ENCODE measurements at places on chromosomes 6 and 20.

GRCh38 chr6:16524380-16524707, 236.9 kb downstream of the ATXN1 start:
- no peak for DNase-seq

DNA sequence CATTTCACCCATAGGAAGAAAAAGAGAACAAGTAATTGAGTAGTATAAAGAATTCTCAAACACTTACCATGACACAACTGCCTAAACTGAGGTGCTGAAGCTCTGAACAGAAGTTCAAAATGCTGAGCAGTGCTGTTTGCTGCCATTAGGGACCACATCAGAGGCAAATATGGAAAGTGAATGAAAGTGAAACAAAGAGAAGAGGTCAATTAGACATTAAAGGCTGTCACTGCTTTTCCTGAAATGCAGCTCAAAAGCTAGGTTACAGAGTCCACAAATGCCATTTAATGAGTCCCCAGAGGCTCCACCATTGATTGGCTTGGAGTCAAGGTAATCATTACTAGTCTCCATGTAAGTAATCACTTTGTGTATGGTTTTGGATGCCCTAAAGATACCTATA, 46.1 kb downstream of the POU3F2 start:
- DNase-seq = no peak

DNA sequence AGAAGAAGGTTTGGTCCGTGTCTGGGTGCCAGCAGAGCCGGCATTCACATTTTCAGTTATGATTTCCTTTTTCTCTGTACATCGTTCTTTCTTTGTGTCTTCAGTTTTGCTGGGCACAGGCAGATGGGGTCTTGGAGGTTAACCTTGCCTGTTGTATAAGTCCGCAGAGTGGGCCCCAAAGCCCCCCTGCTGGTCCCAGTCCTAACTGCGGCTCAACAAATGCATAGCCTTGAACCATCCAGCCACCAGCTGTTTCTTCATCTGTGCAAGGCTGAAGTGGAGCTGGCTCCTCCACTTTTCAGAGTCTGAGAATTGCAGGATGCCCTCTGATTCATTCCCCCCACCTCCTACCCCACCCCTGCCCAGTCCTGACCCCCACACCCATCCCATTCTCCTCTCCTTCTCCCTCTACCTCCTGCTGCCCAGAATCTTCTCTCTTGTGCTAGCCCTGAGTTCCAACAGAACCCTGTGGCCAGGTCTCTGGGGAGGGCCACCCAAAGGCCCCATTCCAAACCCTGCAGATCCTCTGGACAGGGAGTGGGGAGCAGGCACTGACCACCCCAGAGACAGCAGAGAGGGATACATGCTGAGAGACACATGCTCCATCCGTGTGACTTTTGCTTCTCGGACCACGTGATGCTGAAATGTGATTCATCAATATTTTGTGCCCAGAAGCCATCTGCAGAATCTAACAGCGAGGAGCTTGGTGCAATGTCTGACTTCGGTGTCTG, 386.5 kb upstream of the SULF2 start:
- no peak for DNase-seq

DNA sequence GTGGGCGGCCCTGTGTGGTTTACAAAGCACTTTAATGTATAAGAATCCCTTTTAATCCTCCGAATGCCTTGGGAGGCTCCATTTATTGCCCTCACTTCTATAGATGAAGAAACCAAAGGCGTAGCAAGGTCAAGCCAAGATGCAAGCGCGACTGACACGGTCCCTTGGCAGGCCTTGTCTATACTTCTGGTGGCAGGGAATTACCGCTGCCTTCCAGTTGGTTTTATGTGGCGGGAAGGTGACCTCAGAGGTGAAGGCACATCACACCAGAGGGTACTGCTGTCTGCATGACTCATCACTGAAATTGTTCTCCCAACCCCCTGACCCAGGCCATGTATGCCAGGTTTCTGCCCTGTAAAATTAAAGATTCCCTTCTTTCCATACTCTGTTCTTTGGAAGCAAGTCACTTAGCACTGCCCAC, 36.1 kb upstream of the NAA20 start:
- no peak for DNase-seq

DNA sequence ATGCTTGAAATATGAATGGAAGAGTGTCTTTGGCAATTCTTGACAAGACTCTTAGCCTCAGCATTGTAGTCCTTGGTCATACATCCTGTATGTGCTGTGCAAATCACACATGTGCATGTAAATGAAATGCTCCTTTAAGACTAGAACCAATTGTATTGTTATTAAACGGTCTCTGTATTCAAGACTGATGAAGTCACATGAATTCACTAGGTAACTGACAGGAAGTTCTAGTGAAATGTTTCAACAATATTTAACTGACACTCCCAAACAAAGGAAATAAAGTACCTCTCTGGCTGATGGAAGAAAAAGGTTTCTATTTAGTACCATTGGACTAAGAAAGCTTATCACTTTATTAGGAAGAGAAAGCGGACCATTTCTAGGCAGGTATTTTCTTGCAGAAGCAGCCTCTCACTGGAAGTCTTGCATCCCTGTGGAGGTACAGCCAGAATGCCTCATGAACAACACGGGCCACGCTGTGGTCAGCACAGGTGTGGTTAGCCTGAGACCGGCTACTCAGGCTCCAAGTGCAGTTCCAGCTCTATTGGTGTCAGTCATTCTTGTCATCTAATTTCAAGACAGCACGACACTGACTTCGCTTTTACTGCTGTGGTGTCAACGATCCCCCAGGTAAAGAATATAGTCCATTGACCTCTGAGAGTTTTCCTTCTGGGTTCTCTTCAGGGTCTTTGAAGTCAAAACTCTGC, 17.3 kb downstream of the PPP1R3G start:
- no peak for DNase-seq

DNA sequence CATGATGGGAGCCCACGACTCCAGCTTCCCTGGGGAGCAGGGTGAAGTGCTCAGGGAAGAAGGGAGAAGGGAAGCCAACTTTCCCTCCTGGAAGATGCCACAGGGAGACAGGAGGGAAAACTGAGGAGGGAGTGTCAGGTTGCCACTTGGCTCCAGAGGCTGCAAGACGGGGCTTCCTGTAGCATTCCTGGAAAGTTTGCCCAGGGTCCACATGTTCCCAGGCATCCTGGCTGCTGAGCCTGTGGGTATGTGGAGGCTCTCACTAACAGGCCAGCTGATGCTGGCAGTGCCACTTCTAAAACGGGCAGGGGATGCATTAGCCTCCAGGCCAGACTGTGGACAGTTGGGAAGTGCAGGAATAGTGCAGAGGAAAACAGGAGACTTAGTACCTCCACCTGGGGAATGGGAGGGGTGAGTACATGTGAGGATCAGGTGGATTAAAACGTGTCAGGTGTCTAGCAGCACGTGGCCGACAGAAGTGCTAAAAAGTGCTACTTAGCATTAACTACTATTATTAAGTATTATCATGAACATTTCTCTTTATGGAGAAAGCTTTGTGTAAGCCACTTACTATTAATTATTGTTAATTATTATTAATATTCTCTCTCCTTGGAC, 33.2 kb downstream of the BANF2 start:
- no peak for DNase-seq

GRCh38 chr6:126380072-126380583, 40.2 kb downstream of the CENPW start:
- DNase-seq = no peak

- DNase-seq = no peak
Measured at GRCh38 chr20:18750735-18751134, 62.8 kb upstream of the SCP2D1 start.

DNA sequence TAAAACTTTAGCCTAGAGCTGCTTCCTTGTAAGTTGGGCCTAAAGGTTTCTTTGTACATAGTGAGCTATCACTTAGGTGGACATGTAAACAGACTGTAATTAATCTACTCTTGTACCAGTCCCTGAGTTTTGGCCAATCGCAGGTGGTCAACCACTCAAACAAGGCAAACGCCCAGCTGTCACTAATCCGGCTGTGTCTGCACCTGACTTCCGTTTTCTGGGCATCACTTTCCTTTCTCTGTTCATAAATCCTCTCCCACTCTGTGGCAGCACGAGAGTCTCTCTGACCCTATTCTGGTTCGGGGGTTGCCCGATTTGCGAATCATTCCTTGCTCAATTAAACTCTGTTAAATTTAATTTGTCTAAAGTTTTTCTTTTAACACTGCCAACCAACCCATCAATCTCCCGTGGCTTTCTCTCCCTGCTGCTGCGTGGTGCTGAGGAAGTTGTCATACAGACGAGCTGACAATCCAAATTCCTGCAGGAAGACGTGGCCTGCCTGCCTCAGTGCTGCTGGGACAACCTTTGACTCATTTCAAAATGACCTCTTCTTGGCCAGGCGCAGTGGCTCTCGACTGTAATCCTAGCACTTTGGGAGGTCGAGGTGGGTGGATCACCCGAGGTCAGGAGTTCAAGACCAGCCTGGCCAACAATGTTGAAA, 206.3 kb downstream of the QKI start:
- DNase-seq = no peak

DNA sequence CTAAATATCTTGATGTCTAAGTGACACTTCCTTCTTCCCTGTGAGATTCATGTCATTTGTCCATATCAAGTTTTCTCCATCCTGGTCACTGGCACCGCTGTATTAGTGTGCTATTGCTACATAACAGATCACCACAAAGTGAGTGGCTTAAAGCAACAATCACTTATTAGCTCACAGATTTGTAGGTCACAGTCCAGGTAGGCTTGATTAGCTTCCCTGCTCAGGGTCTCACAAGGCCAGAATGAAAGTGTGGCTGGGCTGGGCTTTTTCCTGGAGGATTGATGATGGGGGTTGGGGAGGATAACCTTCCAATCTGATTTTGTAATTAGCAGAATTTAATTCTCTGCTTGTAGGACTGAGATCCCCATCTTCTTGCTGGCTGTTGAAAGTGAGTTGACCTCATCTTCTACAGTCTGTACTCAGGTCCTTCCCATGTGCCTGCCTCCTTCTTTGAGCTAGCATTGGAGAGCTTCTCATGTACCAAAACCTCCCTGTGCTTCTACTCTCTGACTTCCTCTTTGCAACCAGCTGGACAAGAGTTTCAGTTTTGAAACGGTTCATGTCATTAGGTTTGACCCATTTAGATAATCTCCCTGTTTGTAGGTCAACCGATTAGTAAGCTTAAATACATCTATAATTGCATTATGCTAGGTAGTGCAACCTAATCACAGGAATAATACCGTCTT, 152.4 kb upstream of the MAN1A1 start:
- no peak for DNase-seq

DNA sequence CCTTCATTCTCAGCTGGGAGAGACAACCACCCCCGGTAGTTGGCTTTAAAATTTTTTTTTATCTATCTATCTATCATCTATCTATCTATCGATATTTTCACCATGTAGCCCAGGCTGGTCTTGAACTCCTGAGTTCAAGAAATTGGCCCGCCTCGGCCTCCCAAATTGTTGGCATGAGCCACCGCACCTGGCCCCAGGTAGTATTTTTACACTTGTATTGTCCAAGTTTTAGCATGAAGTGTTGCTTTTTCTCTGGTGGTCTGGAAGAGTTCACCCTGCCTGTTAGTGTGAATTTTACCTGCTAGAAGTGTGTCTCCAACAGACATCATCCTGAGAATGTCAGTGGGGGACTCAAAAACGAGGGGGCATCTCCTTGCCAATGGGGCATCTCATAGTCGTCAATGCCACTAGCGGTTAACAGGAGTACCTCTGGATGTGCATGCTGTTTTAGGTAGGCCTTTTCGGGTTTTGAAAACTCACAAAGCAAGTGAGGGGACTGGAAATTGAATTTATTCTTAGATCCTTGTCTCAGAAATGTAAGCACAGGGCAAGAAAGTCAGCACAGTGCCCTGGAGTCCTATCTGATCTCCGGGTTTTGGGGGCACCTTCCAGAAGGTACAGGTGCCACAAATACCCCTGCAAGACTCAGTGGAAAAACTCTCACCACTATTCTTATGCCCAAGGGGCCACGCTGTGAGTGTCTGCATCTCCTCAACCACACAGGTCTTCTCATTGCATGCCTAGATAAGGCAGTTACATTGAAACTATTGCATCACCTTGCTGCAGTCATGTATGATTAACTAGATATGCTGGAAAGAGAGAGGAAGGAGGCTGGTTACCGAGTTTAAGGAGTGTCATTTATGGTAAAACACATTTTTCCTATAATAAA, 37.1 kb downstream of the TNFAIP3 start:
- no peak for DNase-seq

DNA sequence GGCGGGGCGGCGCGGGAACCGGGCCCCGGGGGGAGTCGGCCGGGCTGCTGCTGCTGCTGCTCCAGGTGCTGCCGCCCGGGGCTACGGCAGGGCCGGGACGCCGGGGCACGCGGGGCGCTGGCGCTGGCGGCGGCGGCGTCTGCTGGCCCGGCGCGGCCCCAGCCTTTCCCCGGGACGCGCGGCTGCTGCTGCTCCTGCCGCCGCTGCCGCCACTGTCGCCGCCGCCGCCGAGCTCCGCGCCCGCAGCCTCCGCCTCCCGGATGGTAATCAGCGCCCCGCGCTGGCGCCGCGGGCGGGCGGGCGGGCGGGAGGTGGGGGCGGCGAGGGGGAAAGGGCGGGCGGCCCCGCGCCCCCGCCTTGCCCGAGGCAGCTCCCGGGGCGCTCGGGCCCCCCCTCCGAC, 306 bp downstream of the EBF4 start:
- DNase-seq = no peak

DNA sequence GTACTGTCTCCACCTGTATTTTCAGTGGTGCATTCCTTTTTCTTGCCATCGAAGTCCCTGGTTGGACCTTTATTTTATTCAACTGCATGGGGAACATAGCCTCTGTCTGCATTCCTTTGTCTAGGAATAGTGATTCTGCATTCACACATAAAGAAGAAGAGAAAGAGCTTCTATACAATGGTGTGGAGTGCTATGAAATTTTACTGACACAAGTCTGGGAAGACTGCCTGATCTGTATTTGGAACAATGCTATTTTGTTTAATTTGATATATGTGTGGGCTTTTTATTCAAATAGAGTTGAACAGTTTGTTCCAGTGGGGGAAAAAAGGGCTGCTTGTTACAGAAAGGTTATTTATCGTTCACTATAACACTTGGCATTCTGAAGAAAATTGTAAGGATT, 375.7 kb upstream of the POU3F2 start:
- no peak for DNase-seq

- DNase-seq = no peak
Measured at GRCh38 chr20:41560970-41561369, 57.2 kb downstream of the CHD6 start.

DNA sequence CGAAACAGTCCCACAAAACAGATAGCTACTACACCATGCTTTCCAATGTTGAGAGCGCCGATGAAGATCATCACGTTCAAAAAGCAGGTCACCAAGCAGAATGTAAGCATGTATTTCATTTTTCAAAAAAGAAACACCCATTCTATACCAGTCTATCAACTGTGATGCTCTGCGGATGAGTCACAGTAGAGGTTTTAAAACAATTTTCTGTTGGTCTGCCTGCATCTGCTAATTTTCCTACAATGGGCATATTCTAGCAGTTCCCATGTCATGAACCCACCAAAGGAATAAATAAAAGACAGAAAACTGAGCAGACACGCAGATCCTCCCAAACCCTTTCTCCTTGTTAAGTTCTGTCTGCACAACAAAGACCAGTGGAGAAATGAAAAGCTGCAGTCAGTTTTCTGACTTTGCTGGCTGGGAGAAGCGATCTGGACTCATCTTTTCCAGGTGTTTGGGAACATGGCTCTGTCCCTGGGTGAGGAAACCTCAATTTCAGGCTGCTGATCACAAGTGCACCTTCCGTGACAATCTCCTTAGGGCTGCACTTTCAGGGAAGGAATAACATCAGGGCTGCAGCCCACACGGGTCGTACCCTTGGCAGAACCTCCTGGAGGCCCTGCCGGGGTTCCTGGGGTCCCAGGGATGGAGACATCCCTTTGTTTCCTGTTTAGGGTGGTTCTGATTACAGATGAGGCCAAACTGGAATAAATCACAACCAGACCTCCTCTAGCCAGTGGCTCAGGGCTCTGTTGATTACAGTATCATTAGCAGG, 200.1 kb downstream of the BMP7 start:
- no peak for DNase-seq

- DNase-seq = no peak
Measured at GRCh38 chr6:25366903-25367545, 87.8 kb downstream of the CARMIL1 start.
